ENCODE measurements at places on chromosomes 4 and X.

GRCh38 chr4:165288226-165288625 lies 39.2 kb upstream of the MSMO1 start:
- DNase-seq, result no peak

- no peak for DNase-seq
Observed at GRCh38 chrX:40474645-40475044, 106.1 kb upstream of the ATP6AP2 start.

DNA sequence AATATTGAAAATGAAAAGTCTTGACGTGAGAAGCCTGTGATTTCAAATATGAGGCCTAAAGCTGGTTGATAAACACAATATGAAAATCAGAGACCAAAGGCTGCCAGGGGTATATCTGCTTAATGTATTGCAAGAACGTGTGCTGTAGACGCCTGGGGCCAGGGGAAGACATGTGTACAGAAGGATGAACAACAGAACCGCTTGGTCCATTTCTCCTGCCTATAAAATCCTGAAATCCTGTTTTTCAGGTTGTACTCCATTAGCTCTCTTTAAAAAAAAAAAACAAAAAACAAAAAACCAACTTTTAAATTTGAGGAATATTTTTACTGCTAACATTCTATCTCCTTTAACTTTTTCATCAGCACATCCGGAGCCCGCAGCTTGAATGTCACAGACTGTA lies 109.2 kb downstream of the STOX2 start:
- no peak for DNase-seq

DNA sequence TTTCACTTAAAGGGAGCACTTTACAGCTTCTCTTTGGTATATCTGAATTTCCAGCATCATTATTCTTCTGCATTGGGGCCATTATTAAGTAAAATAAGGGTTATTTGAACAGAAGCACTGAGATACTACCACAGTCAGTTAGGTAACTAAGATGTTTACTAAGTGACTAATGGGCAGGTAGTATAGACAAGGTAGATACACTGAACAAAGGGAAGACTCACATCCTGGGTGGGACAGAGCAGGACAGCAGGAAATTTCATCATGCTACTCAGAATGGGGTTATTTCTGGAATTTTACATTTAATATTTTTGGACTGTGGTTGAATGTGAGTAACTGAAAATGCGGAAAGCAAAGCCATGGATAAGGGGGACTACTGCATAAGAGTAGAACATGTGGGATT lies 316.0 kb downstream of the CCSER1 start:
- no peak for DNase-seq

GRCh38 chr4:21451032-21451431 lies 497.5 kb downstream of the KCNIP4 start:
- DNase-seq, result no peak

DNA sequence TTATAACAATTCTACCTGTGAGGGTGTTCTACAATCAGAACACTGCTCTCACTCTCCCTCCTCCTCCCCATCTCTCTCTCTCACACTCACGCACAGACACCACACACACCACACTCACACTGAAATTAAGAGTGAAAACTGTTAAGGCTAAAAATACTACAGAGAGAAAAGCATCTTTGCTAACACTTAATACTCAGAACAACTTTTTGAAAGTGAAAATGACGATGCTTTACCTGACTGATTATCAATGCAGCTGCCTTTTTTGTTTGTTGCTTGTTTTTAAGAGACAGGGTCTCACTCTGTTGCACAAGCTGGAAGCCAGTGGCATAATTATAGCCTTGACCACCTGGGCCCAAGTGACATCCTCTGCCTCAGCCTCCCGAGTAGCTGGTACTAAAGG lies 222.4 kb downstream of the APBB2 start:
- DNase-seq, result no peak

GRCh38 chr4:108263057-108263456 lies 94.3 kb upstream of the LEF1 start:
- no peak for DNase-seq

GRCh38 chrX:18855919-18856644 lies 127.8 kb downstream of the PHKA2 start:
- no peak for DNase-seq

GRCh38 chr4:107034091-107034995 lies 1.8 kb downstream of the DKK2 start:
- no peak for DNase-seq

DNA sequence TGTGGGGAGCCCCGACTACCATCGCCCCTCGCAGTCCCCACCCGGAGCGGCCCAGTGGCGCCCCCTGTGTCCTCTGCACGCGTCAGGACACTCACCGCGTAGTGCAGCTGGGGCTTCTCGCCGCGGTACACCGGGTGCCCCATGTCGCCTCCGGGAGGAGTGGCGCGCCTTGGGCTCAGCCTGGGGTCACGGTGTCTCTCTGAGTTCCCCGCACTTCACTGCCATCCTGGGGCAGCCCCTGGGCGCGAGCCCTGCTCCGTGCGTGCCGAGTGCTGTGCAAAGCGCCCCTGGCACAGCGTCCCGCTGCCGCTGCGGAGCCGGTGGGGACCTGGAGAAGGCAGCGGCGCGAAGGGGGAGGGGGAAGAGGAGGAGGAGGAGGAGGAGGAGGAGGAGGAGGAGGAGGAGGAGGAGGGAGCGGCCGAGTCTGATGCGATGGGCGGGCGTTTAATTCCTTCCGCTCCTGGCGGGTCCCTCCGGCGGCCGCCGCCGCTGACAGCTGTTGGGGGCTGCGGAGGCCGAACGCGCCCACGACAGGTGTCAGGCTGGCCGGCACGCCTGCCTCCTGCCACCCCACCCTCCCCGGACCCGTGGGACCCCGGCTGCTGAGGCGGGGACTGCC lies 134.3 kb downstream of the AMELX start:
- no peak for DNase-seq

DNA sequence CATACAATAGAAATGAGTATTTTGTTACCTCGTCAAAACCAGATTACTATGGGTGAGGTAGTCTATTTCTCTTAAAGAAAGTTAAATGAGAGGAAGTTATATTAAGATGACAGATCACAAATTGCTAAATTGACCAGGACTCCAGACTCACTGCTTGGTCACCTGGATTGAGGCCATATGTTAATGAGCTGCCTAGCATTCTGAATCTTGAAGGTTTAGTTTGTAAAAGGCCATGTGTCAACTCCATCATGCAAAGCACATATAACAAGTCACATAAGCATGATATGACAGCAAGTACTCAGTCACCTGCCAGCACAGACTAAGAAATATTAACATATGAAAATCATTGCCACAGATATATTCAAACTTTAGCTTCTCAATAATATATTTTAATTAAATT lies 72.6 kb downstream of the EPHA5 start:
- DNase-seq, result no peak

GRCh38 chr4:183287309-183287659 lies 32.8 kb downstream of the CLDN22 start:
- DNase-seq, result no peak

DNA sequence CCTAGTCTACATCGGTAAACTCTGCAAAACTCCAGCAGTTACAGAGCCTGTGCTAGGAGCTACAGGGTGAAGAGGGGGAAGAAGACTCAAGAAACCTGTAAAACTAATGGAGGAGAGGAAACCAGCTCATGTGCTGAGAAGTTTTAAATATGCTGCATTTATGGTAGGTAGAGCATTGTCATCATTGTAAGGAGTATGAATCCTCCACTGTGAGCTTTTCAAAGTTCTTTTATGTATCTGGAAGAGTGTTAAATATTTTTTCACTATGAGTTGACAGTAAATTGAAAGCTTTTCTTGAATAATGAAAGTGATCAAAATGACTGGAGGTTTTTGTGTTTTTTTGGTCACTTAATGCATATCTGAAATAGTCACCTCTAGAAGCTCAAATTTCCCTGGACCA lies 46.2 kb downstream of the SEPTIN11 start:
- DNase-seq, result no peak

DNA sequence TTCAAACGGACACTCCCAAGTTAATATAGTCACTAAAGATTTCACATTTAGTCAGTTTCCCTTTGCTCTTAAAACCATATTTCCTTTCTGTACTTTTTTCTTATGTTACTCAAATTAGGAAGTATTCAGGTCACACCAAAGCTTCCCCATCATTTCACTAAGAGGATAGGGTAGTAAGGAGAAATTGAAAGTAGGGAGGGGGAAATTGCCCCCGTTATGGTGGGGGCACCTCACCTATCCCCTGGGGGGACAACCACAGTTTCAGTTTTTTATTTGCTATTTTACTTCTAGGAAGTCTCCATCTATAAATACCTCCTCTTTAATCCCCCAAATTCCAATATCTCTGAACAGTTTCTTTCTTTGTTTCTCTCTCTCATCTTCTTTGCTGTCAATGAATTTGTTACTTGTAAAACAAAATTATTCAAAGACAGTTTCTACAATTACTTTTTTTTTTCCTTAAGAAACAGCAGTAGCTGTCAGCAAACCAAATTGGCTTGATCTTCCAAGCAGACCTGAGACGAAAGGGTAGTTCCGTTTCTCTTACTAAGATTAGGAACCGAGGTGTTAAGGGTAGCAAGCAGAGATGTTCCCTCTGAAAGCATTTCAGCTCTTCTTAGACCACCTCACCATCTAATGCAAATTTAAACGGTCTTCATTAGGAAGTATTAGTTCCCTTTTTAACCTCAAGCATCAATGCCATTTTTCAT lies 160.2 kb upstream of the KLF3 start:
- no peak for DNase-seq

GRCh38 chrX:131061306-131061705 lies 3.2 kb downstream of the ARHGAP36 start:
- no peak for DNase-seq

- no peak for DNase-seq
Observed at GRCh38 chrX:154470914-154471568, 8.0 kb downstream of the LAGE3 start.

DNA sequence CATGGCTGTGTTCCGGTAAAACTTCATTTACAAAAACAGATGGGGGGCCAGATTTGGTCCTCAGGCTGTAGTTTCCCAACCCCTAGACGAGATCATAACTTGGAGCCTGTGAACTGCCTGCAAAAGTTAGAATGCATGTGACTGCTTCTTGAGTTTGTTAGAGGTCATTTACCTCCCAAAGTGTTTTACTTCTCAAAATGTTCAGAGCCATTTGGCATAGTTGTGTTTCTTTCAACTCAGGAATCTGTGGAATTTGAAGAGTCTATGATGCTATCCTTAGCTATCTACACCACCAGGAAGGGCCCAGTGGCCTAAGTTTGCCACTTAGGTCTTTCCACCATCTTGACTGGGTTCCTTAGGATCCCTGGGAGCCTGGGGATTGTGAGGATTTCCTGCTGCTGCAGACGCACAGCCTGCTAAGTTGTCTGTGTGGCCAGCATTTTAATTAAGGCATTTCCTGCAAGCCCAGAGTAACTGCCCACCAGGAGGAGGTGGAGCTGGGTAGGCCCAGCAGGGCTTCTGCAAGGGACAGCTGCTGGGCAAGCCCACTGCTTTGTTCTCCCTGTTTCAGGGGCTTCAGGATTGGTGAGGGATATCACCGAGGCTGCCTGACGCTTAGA lies 53.1 kb downstream of the CCNI start:
- DNase-seq, result no peak

GRCh38 chrX:19183761-19184477 lies 61.7 kb upstream of the ADGRG2 start:
- DNase-seq, result no peak

DNA sequence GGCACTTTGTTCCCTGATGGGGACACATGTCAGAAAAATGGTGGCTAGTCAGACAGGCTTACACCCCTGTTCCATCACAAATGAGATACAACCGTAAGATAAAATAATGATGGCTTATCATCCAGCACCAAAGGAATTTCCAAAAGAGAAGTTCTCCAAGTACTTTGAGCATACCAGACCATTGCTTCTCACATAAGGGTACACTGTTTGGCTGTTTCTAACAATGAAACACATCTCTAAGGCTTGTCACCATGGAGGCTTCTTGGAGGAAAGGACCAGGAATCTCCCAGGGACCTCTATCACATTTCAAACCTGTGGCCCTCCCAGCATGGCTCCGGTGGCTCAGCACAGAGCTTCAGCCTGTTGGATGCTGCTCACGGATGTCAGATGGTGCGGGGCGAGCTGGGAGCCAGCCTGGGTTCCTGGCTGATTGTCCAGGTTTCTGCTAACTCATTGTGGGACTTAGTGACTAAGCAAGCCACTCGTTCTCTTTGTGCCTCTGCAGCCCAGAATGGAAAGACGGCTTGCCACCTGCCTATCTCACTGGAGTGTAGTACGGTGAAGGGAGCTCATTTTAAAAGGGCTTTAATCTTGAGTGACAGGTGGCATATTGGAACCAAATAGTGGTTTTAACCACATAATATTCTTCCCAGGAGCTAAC lies 54.5 kb downstream of the FHDC1 start:
- no peak for DNase-seq

GRCh38 chrX:11287505-11287904 lies 5.7 kb upstream of the AMELX start:
- no peak for DNase-seq

- DNase-seq, result no peak
Observed at GRCh38 chr4:16225167-16225862, 956 bp downstream of the TAPT1 start.

GRCh38 chrX:13167481-13168231 lies 123.2 kb upstream of the FAM9C start:
- peak; percentile 12 for DNase-seq

- no peak for DNase-seq
Observed at GRCh38 chrX:1147611-1148515, 64.6 kb downstream of the CRLF2 start.

DNA sequence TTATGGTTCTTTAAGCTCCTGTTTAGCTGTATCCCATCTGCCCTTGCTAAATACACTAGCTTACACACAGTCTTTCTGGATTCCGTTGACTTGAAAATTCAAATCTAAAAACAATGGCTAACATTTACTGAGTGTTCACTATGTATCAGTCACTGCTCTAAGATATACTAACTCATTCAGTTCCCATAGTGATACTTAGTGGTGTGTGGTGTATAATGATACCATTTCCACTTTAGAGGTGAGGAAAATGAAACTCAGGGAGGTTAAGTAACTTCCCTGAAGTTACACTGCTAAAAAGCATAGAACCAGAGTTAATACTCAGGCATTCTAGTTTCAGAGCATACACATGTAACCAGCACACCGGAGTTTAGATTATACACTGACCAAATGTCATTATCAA lies 762.0 kb downstream of the GRID2 start:
- DNase-seq, result no peak

DNA sequence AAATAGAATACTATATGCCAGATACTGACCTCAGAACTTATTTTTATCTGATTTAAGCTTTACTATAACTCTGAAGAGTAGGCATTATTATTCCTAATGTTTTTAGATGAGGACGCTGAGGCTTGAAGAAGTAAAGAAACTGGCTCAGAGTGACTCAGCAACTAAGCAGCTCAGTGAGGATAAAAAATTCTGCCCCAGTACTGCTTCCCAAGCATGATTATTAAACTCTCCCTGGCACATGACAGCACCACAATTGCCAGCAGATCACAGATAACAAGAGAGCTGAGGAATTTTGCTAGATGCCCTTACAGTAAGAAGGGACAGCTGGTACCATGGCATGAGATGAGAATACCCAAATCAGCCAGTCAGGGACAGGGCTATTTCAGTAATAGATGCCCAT lies 219.4 kb downstream of the NKX6-1 start:
- no peak for DNase-seq

DNA sequence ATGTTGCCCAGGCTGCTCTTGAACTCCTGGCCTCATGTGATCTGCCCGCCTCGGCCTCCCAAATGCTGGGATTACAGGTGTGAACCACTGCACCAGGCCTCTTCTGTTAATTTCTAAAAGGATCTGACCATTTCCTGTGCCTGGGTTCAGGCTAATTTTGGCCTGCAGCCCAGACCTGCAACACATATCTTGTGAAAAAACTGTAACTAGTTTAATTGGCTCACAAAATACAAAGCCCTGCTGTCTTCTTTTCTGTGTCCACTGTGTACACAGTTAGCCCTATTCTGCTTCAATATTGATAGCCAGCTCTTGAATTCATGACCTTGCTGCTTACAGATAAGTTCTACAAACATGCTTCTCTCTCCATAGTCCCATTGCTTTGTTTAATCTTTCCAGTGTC lies 753.5 kb downstream of the PDHA2 start:
- DNase-seq, result no peak
